ENCODE measurements at places on chromosomes 3 and 15.
A peak's percentile ranks its signal among the peaks of the same experiment; 100 is the strongest.

DNA sequence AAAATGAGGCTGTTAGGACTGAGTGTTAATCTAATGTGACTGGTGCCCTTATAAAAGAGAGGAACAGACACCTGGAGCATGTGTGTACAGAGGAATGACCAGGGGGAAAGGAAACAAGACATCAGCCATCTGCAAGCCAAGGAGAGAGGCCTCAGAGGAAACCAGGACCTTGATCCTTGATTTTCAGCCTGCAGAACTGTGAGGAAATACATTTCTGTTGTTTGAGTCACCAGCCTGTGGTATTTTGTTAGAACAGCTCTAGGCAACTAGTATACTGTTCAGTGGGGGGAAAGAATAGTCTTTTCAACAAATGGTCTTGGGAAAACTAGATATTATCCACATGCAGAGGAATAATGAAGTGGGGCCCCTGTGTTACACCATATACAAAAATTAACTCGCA lies 80.6 kb downstream of the CCR1 start:
- DNase-seq: no peak

DNA sequence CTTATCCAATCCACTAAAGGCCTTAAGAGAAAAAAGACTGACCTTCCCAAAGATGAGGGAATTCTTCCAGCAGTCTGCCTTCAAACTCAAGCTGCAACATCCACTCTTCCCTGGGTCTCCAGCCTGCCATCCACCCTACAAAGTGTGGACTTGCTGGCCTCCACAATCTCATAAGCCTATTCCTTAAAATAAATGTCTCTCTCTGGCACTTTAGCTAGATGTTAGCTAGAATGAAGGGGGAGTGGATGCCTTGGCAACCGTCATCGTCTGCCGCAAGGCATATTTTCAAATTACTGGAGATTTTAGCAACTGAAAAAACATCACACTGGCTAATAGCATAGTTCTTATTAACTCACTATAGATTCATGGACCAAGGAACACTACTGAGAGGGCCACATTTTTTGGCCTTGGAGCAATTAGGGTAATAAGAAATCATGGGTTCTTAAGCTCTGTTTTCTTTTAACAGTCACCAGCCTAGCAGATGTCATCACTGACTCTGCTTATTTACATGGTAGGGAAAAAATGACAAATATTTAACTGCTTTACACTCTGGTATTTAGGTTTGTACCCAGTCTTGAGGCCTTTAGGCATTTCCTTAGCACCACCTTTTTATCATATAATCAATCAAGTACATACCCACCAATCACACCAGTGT lies 245.3 kb downstream of the MYRIP start:
- DNase-seq: no peak

DNA sequence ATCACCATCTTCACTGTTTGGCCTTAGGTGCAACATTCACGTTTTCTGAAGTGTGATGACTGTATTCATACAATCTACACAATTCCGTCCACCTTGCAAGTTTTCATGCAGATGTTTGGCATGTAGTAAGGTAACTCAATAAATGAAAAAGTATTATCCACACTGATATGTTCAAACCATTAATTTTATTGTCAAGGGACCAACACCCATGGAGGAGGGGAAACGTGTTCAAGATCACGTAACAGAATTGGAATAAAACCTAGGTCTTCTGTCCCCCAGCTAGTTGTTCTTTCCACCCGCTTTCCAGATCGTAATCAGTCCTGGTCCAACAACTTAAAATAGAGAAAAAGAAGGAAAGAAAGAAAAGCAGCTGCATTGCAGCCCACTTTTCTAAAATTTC lies 560.4 kb upstream of the MCTP2 start:
- no peak for DNase-seq

DNA sequence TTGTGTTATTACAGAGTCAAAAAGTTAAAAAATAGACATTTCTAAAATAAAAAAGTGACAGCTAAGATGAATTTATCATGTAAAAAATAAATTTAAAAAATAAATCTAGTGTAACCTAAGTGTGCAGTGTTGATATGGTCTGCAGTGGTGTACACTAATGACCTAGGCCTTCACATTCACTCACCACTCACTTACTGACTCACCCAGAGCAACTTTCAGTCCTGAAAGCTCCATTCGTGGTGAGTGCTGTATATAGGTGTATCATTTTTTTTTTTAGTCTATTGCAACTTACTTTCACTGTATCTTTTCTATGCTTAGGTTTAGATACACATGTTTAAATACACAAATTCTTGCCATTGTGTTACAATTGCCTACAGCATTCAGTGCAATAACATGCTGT lies 459.4 kb upstream of the ROBO1 start:
- DNase-seq: no peak

DNA sequence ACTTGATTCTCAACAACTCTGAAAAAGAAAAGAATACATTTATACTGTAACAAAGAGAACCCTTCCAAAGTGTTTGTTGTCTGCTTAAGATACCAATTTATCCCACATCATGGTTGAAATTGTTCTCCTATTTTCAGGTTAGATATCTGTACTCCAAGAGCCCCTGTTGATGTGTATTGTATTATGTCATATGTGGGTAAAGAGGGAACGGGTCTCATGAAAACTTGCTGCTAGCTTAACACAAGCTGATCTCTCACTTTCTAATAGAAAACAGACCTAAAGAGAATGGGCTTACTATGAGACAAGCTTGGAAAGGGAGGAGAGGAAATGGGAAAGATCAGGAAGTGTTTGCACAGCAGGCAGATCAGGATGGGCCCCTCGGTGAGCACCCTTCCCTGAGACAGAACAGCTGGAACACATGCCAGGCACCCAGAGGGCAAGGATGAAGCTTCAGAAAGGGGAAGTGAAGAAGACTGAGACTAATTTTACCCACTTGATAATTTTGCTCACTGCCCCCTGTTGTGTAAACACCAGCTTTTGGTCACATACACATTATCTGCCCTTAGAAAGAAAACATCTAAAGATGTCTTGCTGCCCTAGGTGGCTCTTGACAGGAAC lies 747.9 kb upstream of the CCDC54 start:
- DNase-seq: no peak

- DNase-seq: no peak
Measured at GRCh38 chr3:27878014-27878383, 155.9 kb upstream of the EOMES start.

GRCh38 chr3:171295484-171296373 lies 164.5 kb downstream of the TNIK start:
- DNase-seq: no peak

DNA sequence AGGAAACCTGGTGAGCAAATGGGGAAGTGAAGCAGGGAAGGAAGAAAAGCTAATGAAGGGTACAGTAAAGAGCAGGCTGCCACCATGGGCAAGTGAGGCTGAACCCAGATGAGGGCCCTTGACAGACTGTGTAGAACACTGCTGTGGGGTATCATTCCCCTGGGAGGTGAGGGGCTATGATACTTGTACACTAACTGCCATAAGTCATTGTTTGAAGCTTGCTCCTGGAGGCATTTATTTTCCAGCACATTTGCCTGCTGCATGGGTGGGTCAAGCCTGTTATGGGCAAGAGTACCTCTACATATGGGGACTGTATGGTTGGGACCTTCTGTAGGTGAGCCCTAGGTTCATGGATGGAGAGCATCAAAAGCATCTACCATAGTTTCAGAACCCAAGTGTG lies 57.4 kb downstream of the POMGNT2 start:
- DNase-seq: no peak

GRCh38 chr3:149371723-149372114 lies 5.7 kb downstream of the TM4SF1 start:
- DNase-seq: no peak

- no peak for DNase-seq
Measured at GRCh38 chr15:41870689-41871081, 23.2 kb downstream of the SPTBN5 start.

DNA sequence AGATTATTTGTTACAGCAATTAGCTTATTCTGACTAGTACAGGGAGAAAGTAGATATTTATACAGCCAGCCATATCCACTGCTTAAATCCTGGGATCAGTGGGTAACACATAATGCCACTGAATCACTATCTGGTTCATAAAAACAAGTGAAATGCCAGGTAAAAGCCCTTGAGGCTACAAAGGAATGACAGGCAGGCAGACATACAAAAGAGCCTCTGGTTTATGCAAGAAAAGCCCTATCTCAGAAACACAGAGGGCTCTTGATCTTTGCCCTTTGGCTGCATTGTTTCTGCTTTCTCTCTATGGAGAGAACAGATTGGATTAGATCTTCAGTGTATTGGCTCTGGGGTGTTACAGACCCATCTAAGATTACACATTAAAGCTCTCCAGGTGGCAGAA lies 115.4 kb upstream of the GADL1 start:
- no peak for DNase-seq

DNA sequence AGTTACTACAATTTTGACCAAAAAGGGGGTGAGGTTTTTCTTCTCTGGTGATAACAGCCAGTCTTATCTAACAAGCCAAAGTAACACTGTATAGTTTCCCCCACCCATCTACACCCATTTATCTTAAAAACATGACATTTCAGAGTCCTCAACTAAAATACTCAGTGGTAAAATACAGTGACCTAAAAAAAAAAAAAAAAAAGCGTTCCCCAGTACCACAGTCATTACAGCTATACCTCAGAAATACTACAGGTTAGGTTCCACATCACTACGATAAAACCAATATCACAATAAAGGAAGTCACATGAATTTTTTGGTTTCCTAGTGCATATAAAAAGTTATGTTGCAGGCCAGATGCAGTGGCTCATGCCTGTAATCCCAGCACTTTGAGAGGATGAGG lies 13.8 kb downstream of the DENND4A start:
- DNase-seq: no peak

- no peak for DNase-seq
Measured at GRCh38 chr3:53809764-53810400, 36.3 kb downstream of the CHDH start.

DNA sequence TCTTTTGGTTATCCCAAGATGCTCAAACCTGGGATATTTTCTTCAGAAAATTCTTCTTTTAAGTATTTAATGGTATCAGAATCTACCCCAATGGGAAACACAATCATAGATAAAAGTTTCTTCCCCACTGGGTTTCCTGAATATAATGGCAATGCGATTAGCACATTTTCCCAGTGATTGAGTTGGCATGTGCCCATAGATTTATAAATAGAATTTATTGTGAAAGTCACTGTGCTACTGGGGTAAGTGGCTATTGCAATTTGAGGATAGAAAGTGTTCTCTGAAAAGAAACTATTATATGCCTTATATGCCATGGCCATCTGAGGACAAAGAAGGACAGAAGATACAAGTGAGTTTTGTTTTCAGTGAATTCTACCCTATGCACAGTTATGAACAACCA lies 99.0 kb upstream of the RBMS3 start:
- DNase-seq: no peak

GRCh38 chr3:31444220-31445142 lies 88.2 kb upstream of the STT3B start:
- no peak for DNase-seq

DNA sequence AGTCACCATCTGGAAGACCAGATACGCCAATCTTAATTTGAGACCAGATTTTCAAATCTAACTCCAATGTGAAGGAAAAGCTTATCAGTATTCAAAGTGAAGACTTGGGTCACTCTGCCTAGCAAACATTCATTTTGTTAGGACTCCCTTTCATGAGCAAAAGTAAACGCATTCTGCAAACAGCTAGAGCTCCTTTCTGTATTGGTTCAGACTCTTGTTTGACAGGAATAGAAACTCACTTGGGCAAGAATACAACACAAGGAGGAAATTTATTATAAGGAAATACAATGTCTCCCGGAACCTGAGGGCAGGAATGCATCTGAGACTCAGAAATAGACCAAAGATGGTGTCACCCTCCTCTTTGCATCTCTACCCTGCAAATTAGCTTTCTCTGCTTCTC lies 558.6 kb downstream of the TAFA4 start:
- DNase-seq: no peak

- no peak for DNase-seq
Measured at GRCh38 chr15:70714015-70714414, 49.3 kb downstream of the UACA start.

DNA sequence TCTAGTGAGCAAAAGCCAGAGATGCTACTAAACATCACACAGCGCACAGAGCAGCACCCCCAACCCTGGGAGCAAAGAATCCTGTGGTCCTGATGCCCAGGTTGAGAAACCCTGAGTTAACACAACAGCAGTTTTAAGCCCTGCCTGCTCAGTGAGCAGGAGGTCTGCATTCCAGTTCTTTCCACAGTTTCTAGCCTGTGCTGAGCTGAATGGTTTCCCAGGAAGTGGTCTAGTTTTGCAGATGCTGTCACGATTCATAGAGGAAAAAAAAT lies 171.1 kb upstream of the PROK2 start:
- DNase-seq: no peak

DNA sequence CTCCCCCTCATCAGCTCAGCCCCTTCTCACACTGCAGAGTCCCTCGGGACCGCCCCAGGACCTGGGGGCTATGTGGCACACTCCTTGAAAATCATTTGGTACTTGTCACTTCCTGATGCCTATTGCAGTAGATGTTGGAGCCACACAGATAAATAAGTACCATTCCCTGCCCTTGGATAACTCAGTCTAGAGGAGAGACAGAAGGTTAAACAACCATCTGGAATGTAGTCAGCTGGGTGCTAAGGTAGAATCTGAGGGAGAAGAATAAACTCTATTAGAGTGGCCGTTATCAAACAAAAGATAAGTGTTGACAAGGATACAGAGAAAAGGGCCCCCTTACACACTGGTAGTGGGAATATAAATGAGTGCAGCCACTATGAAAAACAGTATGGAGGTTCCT lies 112.3 kb upstream of the NR2E3 start:
- no peak for DNase-seq

DNA sequence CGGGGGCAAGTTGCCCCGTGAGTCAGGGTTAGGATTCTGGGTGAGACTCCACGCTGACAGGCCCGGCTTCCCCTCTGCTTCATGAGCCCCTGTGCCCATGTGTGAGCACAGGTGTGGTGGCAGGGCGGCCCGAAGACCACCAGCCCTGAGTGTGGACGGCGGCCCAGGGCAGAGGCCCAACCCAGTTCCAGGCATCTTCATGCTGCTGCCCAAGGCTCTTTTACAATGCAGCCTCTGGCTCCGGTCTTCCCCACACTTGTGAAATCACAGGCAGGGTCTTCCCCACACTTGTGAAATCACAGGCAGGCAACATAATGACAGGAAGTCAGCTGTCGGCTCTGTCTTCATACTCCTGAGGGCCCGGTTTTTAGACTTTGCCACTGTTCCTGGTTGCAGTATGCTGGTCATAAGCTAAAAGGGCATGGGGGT lies 78.8 kb downstream of the AAGAB start:
- peak; percentile 68 for DNase-seq

Measured in GF-D8 (cell line).